Activated CD4-positive, alpha-beta T cell treated with anti-CD3 and anti-CD28 coated beads for 4 hours (primary cell): ENCODE measurements at places on chromosomes 12 and 14.

- DNase-seq, result no peak
Measured at GRCh38 chr14:50109342-50109741, 7.0 kb downstream of the VCPKMT start.

- no peak for DNase-seq
Measured at GRCh38 chr12:50201987-50202521, 34.9 kb upstream of the CERS5 start.

- DNase-seq, result no peak
Measured at GRCh38 chr14:89350152-89350551, 66.9 kb downstream of the FOXN3 start.

GRCh38 chr12:95646781-95647190 lies 95.5 kb upstream of the USP44 start:
- no peak for DNase-seq

DNA sequence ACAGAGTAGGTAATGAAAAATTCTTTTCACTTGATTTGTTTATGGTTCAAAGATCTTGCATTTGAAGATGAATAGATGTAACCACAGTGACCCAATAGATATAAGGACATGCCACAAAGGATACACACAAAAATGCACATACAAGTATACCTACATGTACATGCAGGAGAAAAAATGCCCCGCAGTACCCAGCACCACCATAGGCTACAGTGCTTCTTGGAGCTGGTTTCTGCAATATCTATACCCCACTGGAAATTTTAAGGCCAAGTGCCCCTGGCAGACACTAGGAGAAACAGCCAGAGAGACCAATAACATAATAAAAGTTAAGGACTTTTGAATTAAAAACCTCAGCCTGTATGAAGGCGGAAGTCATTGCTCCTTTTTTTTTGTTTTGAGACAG lies 12.1 kb upstream of the STAC3 start:
- no peak for DNase-seq

DNA sequence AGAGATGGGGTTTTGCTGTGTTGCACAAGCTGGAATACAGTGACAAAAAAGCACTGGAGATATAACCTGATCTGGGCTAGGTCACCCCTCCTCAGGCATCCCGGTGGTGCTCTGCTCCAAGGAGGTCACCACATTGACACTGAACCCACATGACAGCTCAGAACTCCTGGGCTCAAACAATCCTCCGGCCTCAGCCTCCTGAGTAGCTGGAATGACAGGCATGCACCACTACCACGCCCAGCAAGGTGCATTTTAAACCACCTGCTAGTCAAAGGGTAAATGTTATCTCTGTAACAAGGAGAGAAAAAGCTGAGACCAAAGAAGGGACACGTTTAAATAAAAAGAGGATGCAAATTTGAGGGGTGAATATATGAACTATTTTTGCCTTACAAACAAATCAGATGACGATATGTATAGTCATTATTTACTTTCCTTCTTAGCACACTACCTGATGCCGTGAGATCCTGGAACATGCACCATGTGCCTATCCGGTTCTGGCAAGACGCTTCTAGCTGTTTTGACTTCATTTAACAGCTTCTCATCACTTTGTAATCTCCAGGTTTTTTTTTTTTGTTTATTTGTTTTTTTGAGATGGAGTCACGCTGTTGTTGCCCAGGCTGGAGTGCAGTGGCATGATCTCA lies 135.1 kb downstream of the PPM1H start:
- DNase-seq, result no peak

GRCh38 chr12:126093908-126094307 lies 1028.7 kb downstream of the AACS start:
- no peak for DNase-seq

GRCh38 chr12:29398495-29398894 lies 17.5 kb upstream of the ERGIC2 start:
- DNase-seq, result no peak

- DNase-seq, result no peak
Measured at GRCh38 chr12:2650261-2651067, 144.3 kb upstream of the FKBP4 start.

DNA sequence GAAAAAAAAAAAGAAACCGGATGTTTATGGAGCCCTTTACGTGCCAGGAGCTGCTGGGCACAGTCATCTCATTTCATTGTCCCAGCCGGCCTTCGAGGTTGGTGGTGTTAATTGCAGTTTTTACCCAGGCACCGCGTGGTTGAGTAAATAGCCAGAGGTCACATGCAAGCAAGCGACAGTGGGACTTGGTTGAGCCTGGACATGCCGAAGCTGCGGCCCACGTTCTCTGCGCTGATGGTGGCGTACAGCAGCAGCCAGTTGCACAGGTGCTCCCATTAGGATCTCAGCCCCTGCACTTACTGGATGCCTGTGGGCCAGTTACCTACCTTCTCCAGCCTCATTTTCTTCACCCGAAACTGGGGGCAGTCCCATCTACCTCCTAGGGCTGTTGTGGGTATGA lies 54.0 kb downstream of the TSPAN9 start:
- no peak for DNase-seq

DNA sequence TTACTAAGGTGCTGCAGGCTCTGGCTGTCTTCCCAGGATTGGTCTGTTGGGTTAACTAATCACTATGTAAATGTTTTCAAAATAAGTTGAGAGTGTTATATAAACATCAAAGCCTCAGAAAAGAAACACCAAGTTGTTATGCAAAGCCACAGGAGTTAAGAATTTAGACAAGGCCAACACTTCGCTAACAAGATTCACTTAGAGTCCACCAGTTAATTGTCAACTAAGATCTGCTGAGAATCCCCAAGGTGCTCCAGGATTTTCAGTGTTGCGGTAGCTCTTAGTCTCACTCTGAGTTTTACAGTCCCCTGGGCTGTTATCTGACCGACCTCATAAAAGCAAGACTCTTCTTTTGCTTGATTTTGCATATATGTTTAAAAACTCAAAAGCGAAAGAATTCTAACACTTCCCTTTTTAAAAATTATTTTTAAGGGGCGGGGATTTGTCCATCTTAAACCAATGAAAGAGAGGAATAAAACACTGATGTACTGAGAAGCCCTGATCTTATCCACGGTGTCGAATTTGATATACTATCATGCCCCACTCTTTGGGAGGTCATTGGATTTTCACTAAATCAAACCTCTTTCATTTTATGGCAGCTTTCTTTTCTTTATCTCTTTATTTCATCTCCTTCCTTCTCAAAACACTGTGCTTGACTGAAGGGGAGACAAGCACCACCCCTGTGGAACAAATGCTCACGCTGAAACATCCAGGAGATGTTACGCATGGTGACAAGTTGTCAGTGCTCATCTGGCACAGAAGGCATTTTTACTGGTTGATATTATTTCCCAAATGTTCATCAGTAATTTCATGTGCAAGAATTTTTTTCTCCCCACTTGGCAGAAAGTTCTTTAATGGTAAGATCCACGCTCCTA lies 7.0 kb downstream of the NIN start:
- no peak for DNase-seq

- DNase-seq, result no peak
Measured at GRCh38 chr12:96400631-96401075, 414 bp upstream of the CDK17 start.

- no peak for DNase-seq
Measured at GRCh38 chr14:54350203-54350602, 46.6 kb upstream of the CDKN3 start.

DNA sequence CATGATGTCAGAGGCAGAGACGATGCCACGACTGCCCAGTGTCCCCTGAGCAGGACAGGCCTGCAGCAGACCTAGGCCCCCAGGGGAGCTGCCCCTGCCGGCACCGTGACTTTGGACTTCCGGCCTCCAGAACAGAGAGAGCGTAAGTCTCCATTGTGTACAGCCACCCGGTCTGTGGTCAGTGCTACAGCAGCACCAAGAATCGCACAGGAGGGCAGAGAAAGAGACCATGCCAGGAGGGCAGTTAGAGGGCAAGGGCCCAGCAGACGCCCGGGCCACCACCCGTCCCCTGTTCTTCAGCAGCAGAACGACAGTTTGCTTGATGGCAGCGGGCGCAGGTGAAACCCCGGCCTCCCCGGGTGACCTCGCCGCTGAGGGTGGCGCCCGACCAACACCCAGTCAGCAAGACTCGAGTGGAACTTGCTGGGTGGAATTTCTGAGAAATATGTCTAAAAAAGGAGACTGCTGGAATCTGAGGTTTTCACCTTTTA lies 19.7 kb downstream of the GALNT9 start:
- no peak for DNase-seq

- DNase-seq, result peak; percentile 4
Measured at GRCh38 chr12:68932128-68932960, 627 bp downstream of the CPM start.

DNA sequence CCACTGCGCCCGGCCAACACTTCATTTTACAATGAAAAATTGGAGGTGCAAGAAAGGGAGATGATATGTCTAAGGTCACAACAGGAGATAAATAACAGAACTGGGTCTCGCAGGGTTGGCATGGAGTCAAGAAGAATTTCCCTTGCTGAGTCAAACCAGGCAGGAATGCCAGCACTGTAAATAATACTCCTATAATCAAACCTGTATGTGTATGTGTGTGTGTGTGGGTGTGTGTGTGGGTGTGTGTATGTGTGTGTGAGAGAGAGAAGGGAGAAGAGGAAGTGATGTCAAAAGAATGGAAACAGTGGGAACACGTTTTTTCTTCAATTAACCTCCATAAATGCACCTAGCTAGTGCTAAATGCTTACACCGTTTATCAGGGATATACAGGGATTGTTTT lies 70.4 kb downstream of the TMEM116 start:
- peak; percentile 24 for DNase-seq

GRCh38 chr14:89425931-89426330 lies 8.9 kb upstream of the FOXN3 start:
- DNase-seq, result no peak

DNA sequence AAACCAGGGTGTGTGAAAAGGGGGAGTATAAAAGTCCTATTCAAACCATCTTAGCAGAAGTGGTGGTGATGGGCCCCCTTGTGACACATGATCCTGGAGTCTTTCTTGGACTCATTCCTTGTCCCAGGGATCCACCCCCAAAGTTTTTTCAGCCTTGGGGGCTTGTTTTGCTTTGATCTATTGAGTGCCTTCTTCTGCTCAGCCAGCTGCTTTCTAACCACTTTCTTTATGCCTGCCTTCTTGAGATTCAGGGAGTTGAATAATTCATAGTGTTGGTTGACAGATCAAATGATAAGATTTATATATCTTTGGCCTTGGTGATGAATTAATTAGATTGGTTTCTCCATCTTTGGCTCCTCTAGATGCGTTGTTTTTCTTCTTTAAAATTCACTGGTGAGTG lies 926.7 kb downstream of the DIO2 start:
- DNase-seq, result no peak
